ENCODE measurements at places on chromosomes 7 and 10. TPM values are rescaled to one million over a fixed set of nuclear protein-coding genes. Genes with fewer than 3 reads are reported as not detected.

DNA sequence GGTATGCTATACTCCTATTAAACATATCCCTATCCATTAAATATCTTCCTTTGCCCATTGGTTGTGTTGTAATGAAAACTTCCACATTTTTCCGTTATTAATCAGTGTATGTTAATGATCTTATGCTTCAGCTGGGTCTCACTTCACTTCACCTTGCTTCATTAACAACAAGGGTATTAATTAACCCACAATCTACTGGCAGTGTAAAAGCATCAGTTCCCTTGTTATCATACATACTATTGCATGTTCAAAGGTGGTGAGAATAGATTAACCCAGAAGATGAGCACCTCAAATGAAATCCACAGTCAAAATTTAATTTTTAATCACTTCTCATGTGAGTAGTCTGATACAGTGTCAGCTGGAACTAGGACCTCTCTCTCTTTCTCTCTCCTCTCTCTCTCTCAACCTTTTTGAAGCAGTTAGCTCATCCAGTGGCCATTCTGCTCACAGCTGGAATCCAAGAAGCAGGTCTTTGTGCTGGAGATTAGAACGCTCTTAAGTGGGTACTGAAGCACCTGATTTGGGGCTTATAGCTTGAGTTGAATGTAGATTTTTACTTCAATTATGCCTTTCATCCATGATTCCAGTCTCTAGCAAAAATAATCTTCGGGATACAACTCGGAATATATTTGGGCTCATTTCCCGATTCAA lies 172.3 kb downstream of the RAPGEF5 start:
- H3K36me3 ChIP-seq = peaks cover 10% of the 10 kb centered on the region
- no peak for DNase-seq
- H3K4me1 ChIP-seq = peaks cover 10% of the 10 kb centered on the region

GRCh38 chr7:140062118-140062527 lies 628 bp downstream of the PARP12 start:
- peak overlapping the region; percentile 75 for H3K4me3 ChIP-seq
- H3K4me1 ChIP-seq = no peaks in the 10 kb centered on the region
- H3K36me3 ChIP-seq = peaks cover 18% of the 10 kb centered on the region
- peaks cover 54% of the 10 kb centered on the region for H3K27me3 ChIP-seq
- H3K27ac ChIP-seq = no peak overlapping the region
- no peak for DNase-seq

GRCh38 chr10:49151025-49151445 lies 17.2 kb upstream of the FAM170B start:
- no peak for DNase-seq
- peaks cover 4% of the 10 kb centered on the region for H3K36me3 ChIP-seq
- no peaks in the 10 kb centered on the region for H3K4me1 ChIP-seq
- H3K27ac ChIP-seq = no peak overlapping the region
- no peak overlapping the region for H3K4me3 ChIP-seq
- H3K27me3 ChIP-seq = peaks cover 5% of the 10 kb centered on the region

DNA sequence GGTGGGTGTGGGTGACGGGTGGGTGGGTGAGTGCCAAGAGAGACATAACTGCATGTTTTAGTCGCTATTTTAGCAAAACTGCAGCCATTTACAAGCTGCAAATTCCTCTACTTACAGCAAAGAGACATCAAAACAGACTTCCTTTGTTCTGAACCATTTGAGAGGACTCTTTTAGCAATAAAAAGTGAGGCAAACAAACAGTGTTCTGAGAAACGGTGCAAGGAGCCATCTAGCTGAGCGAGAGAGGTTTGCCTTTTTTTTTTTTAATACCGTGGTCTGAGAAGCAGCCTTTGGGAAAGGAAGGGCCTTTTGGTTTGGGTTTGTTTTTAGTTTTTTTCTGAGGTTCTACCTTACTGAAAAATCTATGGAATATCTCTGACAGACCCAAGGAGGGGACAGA lies 62.9 kb downstream of the SCRN1 start:
- DNase-seq = no peak
- H3K27me3 ChIP-seq = no peaks in the 10 kb centered on the region
- H3K4me3 ChIP-seq = no peak overlapping the region

DNA sequence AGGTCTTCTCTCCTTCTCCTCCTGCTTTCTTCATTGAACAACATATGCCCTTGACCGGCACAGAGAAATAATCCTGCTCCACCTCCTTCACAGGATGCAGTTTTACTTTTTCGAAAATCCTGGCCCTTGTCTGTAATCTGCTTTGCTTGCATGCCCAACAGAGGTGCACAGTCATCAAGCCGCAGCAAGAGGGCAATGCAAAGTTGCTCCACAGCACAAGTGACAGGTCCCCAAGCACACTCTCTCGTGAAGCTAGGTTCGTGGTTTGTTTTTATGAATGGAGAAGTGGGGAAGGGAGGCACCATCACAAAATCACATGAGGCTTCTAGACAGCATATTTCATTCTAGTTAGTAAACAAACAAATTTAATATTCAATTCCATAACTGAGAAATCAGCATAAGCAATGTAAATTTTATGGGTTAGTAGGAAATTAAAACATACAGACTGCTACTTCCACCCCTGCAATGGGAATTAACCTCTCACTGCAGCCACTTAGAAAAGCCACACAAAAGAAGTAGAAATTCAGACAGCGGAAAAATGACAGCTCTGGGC lies 178.8 kb downstream of the TPK1 start:
- no peaks in the 10 kb centered on the region for H3K4me1 ChIP-seq
- no peak for DNase-seq
- H3K36me3 ChIP-seq = no peaks in the 10 kb centered on the region
- no peaks in the 10 kb centered on the region for H3K27me3 ChIP-seq
- no peak overlapping the region for H3K27ac ChIP-seq

GRCh38 chr7:12805518-12805928 lies 118.1 kb downstream of the ARL4A start:
- H3K27ac ChIP-seq = no peak overlapping the region
- H3K4me3 ChIP-seq = no peak overlapping the region
- DNase-seq = no peak

DNA sequence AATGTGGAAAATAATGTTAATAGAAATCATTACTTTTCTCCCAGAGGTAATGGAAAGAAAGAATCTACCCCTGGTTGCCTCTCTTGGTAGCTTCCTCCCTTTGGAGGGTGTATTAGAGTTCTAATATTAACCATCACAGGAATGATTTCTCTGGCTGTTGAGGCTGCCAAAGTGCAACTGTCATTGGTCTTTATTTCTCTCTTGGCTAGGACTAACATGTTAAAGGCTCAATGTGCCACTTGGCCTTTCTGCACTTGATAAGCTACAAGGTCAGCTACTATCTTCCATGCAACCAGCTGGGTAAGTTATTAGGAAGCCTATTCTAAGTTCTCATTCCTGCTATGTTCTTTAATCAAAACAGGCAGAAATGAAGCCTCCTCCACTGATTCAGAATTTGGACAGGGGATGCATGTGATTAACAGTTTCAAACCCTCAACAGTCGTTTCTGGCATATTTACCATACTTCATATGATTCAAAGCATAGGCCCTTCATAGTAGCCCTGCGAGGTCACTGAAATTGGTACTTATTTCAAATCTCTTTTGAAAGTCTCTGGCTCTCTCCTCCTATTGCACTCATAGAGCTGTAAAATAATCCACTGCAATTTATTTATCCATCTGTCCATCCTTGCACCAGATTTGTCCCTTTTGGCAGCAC lies 645.0 kb downstream of the SORCS1 start:
- no peaks in the 10 kb centered on the region for H3K27me3 ChIP-seq
- no peaks in the 10 kb centered on the region for H3K36me3 ChIP-seq
- H3K27ac ChIP-seq = no peak overlapping the region

DNA sequence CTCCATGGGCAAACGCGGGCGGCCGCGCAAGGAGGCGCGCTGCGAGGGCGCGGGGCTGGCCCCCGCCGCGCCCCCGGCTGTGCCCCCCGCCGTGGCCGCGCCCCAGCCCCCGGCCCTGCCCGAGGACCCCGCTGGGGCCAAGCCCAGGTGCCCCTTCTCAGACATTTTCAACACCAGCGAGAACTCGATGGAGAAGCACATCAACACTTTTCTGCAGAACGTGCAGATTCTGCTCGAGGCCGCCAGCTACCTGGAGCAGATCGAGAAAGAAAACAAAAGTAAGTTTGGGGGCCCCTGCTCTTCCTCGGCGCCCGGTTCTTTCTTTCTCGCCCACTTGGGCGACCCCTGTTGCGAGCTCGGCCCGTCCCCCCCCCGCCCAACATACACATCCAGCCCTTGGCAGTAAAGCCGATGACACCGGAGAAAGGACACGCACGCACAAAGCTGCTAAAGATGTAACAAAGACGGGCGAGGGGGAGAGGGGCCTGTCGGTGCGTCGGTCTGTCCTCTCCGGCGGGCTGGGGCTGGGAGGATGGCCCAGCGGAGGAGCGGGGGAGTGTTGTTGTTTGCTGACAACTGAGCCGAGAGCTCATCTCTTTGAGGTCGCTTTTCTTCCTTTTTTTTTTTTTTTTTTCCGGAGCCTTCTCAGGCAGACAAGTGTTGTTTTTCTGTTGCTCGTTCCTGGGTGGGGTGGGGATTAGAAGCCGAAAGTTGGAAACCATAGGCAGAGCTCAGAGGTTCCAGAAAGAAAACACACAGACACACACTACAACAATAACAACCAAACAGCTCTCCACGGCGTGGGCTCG lies 604 bp downstream of the MXI1 start:
- H3K27ac ChIP-seq = peak overlapping the region; percentile 51
- peaks cover 40% of the 10 kb centered on the region for H3K4me1 ChIP-seq
- H3K4me3 ChIP-seq = peak overlapping the region; percentile 98

DNA sequence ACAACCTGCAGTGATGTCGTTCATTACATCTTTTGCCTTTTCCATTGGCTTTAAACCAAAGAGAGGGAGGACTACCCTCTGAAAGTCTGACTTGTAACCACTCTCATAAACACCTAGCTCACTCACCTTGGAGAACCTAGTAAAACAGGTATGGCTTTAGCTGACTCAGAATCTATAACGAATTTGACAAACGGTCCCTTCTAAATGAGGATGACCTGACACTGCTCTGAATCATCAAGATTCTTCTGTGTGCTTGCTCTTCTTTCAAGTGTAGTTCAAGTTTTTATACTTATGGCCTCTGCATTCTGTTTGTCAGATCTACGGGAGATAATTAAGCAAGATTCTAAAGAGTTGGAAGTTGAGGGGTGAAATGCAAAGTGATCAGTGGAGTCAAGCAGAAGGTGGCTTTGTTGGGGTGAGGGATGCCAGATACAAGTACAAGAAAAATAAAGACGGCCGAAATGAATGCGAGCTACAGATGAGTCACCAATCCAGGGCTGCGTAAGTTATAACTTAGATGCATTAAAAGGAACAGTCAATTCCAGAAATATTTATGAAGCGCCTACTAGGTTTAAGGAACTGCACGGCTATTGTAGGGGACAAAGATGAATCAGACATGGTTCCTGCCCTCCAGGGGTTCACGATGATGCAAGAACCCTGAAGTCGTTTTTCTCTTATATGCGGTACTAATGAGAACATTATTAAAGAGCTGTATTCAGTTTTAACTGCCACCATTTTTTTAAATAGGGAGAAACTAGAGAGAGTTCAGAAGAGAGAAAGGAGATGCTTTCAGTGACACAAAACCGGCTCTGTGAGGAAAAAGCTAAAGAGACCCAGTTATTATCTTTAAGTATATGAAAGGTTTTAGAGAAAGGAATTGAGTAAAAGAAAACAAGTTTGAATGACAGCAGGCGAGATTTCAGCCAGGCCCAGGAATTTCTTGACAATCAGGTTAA lies 6.5 kb downstream of the HIPK2 start:
- H3K4me3 ChIP-seq = no peak overlapping the region
- H3K27ac ChIP-seq = no peak overlapping the region
- peaks cover 54% of the 10 kb centered on the region for H3K4me1 ChIP-seq
- DNase-seq = no peak
- no peaks in the 10 kb centered on the region for H3K27me3 ChIP-seq

GRCh38 chr10:52423369-52423768 lies 109.3 kb downstream of the DKK1 start:
- H3K27me3 ChIP-seq = no peaks in the 10 kb centered on the region
- no peak overlapping the region for H3K4me3 ChIP-seq
- no peak for DNase-seq
- no peaks in the 10 kb centered on the region for H3K4me1 ChIP-seq
- H3K27ac ChIP-seq = no peak overlapping the region
- no peaks in the 10 kb centered on the region for H3K36me3 ChIP-seq

DNA sequence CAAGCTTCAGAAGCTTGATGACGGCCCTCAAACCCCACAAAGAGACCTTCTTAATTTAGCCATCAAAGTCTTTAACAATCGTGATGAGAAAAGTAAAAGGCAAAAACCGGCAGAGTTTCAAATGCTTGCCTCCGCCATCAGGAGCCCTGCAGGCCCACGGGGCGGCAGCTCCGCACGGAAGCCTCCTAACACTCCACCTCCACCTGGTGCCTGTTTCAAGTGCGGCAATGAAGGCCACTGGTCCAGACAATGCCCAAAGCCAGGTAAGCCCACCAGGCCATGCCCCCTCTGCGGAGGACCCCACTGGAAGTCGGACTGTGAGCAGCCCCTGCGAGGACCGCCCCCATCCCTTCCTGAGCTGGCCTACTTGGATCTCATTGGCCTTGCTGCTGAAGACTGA lies 43.6 kb downstream of the CBX3 start:
- H3K4me3 ChIP-seq = no peak overlapping the region
- H3K27ac ChIP-seq = no peak overlapping the region
- no peaks in the 10 kb centered on the region for H3K27me3 ChIP-seq
- H3K36me3 ChIP-seq = no peaks in the 10 kb centered on the region

GRCh38 chr10:65845916-65846315 lies 1079.9 kb upstream of the LRRTM3 start:
- no peak overlapping the region for H3K4me3 ChIP-seq
- no peaks in the 10 kb centered on the region for H3K4me1 ChIP-seq
- no peak overlapping the region for H3K27ac ChIP-seq
- DNase-seq = no peak
- H3K36me3 ChIP-seq = no peaks in the 10 kb centered on the region

Gene MKI67
- 140 TPM for total RNA-seq

Gene SAP25
- total RNA-seq = 3.4 TPM

Gene GJC3
- total RNA-seq = 0.28 TPM

Gene ADAM22
- total RNA-seq = 12.1 TPM
